HFF-Myc (cell line): ENCODE measurements at places on chromosomes 4 and X.

GRCh38 chrX:37752936-37753335 is 26.9 kb upstream of the CYBB start:
- DNase-seq = no peak

DNA sequence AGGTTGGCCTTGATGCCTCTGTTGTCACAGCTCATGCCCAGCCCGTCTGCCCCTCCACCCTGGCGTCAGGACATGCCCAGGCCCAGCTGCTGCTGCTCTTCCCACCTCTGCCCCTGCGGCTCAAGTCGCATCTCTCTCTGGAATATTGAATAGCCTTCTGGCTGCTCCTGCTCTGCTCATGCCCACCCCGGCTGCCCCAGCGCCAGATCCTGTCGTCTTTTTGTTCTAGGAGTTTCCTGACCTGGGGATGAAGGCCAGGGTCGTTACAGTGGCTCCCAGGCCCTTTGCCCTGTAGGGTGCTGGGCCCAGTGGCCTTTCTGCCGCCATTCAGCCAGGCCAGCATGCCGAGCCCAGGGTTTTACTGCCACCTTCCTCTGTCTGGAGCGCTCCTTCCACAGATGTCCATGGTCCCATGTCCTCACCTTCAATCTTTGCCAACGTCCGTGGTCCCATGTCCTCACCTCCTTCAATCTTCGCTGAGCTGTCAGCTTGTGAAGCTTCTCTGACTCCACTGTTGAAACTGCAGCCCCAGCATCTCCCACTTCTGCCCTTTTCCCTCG is 9.7 kb downstream of the MAEA start:
- no peak for DNase-seq

DNA sequence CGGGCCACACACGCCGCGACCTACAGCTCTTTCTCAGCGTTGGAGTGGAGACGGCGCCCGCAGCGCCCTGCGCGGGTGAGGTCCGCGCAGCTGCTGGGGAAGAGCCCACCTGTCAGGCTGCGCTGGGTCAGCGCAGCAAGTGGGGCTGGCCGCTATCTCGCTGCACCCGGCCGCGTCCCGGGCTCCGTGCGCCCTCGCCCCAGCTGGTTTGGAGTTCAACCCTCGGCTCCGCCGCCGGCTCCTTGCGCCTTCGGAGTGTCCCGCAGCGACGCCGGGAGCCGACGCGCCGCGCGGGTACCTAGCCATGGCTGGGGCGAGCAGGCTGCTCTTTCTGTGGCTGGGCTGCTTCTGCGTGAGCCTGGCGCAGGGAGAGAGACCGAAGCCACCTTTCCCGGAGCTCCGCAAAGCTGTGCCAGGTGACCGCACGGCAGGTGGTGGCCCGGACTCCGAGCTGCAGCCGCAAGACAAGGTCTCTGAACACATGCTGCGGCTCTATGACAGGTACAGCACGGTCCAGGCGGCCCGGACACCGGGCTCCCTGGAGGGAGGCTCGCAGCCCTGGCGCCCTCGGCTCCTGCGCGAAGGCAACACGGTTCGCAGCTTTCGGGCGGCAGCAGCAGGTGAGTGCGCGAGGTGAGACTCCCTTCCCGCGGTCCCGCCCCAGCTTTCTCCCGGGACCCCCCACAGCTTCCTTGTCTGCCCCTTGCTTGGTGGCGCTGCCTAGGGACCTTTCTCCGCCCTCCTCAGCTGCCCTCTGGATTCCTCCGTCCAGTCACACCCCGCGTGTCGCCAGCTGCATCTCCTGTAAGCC is 678 bp downstream of the BMP3 start:
- no peak for DNase-seq

DNA sequence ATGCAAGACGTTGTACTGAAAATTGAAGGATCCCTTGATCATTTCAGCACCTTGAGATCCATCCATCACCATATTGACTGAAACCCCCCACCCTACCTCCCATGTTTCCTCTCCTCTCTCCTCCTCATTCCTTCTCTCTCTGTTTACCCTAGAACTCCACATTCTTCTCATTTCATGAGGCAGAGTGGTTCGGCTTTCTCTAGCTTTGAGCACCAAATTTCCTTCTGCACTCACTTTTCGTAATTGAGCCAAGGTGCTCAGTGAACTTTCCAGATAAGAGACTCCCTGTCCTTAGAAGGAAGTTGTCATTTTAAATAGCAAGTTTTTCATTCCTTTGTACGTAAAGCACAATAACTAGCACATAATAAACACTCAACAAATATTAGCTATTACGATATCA is 108.3 kb upstream of the SLC34A2 start:
- DNase-seq = no peak

GRCh38 chr4:83556816-83557215 is 20.9 kb downstream of the GPAT3 start:
- DNase-seq = no peak

DNA sequence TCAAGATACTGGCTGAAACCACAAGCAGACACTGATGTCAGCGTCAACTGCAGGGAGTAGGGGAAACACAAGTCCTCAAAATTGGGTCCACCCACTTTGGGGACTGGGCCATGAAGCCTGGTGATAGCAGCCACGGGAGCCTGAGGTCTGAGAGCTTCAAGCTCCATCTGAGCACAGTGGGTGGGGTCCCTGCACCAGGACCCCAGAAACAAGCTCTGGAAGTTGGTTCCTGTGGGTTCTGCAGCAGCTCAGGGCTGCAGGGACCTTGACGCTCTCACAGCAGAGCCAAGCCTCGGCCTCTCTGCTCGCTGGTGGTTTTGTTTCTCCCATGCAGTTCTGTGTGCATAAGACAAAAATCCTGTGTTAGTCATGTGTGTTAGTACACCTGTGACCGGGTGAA is 54.5 kb downstream of the CPLX1 start:
- DNase-seq = no peak

GRCh38 chrX:133926809-133927208 is 58.6 kb downstream of the GPC3 start:
- no peak for DNase-seq

GRCh38 chr4:127138586-127138985 is 494.2 kb upstream of the INTU start:
- no peak for DNase-seq
